ENCODE measurements at places on chromosomes 16 and 17.

DNA sequence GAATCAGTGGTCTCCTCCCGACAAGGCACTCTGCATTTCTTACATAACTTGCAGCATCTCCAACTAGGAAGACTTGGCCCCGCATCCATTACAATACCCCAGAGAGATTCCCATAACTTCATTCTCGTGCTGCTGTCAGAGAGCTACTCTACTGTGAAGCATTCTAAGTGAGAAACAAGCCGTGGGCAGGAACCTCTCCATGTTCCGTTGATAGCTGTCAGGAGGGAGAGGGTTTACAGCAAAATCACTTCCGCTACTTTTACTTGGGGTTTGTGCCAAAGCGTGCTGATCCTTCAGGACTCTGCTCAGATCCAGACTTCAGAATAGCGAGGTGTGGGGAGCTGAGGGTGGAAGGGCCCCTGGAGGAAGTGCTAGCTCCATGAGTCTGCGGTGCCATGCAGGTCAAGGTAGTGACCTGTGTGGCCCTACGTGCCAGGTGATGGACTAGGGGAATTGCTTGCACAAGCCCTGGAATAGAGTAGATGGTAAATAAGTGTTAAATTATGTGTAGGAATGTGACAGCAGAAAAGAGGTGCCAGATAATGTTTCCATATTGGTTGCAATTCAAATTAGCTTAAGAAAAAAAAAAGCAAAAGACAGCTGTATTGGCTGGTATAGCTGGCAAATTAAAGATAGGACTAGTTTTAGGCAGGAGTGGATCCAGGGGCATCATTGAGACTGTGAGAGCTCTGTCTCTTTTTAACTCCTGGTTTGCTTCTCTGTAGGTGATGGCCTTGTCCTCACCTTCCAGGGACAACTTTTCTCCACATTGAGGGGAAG, 358.5 kb upstream of the ERCC4 start:
- DNase-seq, result no peak

GRCh38 chr17:79671085-79671694, 59.6 kb upstream of the ENPP7 start:
- no peak for DNase-seq

DNA sequence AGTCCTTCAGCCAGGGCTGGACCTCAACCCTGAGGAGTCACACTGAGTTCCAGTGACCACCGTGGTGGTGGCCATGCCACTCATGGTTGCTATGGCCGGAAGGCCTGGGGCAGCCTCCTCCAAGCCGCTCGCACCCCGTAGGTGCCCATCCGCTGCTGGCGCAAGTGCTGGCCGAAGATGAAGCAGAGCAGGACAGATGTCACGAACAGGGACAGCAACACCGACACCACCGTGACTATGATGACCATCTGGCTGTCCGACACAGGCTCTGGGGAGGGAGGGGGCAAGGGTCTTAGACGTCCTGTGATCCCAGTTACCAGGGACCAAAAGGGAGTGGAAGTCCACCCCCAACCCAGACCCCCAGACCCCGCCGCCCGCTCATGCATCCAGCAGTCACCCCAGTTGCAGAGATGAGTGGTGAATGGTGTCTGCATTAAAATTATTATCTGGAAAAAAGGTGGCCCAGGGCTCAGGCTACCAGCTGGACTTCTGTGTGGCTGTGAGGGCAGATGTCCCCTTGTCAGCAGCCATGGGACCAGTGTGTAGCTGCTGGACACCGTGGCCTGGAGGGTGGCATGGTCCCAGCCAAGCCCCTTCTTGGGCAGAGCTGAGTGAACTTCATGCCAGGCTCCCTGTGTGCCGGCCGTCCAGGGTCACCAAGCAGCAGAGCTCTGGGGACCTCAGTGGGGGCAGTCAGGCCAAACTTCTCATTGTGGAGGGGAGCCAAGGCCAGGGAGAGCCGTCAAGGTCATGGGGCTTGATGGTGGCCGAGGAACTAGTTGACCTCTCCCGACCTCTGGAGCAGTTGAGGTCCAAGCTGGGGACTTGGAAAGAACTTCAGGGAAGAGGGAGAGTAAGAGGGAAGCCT, 4.7 kb downstream of the PRR29 start:
- DNase-seq, result no peak

DNA sequence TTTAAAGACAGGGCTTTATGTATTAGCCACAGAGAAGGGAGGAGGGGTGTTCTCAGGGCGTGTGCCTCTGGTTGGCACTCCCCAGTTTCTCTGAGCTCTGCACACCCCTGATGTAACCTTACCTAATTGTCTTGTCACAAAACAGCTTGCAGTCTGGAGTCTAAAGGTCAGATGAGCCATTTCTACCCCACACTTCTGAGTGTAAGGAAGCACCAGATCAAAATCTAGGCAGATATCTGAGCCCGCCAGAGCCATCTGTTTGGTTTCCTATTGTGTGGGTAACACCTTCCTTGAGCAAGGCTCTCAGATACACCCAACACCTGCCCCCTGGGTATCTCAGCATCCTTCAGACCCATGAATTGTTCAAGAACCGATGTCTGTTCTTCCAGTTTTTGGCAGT, 15.5 kb downstream of the CDH1 start:
- no peak for DNase-seq
